ENCODE measurements at places on chromosomes 2 and 18.

- DNase-seq: no peak
Observed at GRCh38 chr18:53142005-53142404, 802.0 kb downstream of the DCC start.

DNA sequence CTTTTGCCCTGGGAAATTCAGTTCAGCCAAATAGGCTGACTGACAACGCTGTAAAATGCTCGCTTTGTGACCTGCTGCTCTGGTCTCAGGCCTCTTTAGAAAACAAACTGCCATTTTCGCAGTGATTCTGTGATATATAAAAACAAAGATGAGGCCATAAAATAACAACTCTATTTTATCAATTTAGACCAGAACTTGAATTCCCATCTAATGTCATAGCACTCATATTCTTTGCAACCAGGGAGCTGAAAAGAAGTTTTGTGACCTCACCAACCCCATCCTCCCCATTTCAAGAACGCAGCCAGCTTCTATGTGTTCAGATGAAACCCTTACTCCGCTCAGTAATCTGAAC is 40.3 kb downstream of the TCF4 start:
- no peak for DNase-seq

DNA sequence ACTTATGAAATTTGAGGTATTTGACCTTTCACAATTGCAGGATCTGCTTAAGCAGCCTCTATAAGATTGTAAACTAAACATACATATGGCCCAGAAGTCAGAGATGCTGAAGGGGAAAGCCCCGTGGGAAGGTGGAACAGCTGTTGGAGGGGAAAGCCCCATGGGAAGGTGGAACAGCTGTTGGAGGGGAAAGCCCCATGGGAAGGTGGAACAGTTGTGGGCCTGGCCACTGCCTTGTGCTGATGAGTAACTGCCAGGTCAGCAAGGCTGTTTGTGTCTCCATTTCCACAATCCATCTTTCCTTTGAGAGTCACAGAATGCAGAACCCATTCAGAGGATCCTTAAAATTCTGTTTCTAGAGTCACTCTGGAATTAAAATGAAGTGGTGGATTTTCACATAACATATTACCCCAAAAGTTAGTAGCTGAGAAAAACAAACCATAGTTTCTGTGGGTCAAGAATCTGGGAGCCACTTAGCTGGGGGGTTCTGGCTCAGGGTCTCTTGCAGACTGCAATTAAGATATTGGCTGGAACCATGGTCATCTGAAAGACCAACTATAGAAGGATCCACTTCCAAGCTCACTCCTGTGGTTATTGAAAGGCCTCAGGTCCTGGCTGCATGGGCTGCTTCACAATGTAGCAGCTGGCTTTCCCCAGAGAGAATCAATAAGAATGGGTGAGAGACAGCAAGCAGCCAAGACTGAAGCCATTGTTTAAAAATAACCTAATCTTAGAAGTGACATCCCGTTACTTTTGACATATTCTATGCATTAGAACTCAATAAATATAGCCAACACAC is 86.6 kb upstream of the CAVIN2 start:
- DNase-seq: no peak

- DNase-seq: peak; percentile 58
Observed at GRCh38 chr2:109510136-109511028, 103.4 kb downstream of the SEPTIN10 start.

DNA sequence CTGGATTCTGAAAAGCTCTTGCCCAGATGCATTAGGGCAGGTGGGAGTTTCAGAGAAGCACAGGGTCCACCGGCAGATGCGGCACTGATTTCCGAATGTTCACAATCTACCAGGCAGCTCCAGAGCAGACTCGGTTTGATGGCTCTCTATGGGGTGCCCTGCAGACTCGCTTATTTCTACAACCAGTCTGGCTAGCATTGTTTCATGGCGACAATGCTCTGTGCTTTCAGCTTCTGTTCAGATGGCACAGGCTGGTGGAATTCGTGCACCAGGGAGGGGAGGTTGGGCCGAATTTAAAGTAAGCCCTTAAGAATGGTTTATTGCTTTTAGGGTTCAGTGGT is 9.9 kb downstream of the MYT1L start:
- DNase-seq: no peak

Data from stimulated activated CD4-positive, alpha-beta T cell treated with anti-CD3 and anti-CD28 coated beads, TNF-alpha, amount 100 ng/mL, for 1 hour (primary cell).